ENCODE measurements at places on chromosomes 3 and 15. TPM values are rescaled to one million over a fixed set of nuclear protein-coding genes. Genes with fewer than 3 reads are reported as not detected.

C3orf20 gene
- 0.16 TPM for total RNA-seq

TM6SF1 gene
- total RNA-seq, result 13.3 TPM

THRB gene
- total RNA-seq, result not detected

KLHL40 gene
- not detected for total RNA-seq

HESX1 gene
- total RNA-seq, result 0.42 TPM

SLC2A2 gene
- not detected for total RNA-seq

ADAMTSL3 gene
- total RNA-seq, result not detected
